ENCODE measurements at places on chromosomes 7 and 10.

- no peak for DNase-seq
Measured at GRCh38 chr7:136523571-136523970, 344.9 kb upstream of the CHRM2 start.

GRCh38 chr10:100970076-100970913, 991 bp downstream of the SEMA4G start:
- DNase-seq = no peak

DNA sequence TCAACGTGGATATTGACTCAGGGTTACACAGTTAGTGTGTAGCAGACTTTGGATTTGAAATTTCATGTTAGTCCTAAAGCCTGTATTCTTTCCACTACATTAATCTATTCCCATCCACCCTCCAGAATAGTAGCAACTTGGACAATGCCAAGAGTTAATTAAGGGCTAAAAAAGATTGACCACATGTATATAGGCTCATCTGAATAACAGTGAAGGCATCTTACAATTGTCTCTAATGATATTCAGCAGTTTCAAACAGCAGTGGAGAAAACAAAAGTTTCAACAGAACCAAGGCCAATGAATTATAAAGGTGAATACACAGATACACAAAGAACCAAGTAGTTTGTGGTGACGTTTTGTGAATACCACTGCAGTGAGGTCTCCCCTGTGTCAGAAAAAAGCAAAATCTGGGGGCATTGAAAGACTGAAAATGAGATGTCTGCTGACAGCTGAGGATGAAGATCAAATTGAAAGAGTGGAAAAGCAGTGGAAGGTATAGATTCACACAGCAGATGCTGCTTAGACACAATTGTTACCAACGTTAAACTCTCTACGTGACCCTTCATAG, 202.8 kb downstream of the SEMA3E start:
- no peak for DNase-seq

DNA sequence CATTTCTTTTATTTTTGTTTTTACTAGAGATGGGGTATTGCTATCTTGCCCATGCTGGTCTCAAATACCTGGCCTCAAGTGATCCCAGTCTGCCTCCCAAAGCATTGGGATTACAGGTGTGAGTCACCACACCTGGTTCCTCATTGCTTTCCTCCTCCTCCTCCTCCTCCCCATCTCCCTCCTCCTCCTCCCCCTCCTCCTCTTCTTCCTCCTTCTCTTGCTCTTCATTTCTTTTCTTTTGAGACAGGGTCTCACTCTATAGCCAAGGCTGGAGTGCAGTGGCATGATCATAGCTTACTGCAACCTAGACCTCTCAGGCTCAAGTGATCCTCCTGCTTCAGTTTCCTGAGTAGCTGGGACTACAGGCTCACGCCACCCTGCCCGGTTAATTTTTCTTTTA, 22.2 kb downstream of the LRRC20 start:
- DNase-seq = no peak

GRCh38 chr7:1103009-1103788, 15.3 kb downstream of the GPER1 start:
- DNase-seq = no peak

DNA sequence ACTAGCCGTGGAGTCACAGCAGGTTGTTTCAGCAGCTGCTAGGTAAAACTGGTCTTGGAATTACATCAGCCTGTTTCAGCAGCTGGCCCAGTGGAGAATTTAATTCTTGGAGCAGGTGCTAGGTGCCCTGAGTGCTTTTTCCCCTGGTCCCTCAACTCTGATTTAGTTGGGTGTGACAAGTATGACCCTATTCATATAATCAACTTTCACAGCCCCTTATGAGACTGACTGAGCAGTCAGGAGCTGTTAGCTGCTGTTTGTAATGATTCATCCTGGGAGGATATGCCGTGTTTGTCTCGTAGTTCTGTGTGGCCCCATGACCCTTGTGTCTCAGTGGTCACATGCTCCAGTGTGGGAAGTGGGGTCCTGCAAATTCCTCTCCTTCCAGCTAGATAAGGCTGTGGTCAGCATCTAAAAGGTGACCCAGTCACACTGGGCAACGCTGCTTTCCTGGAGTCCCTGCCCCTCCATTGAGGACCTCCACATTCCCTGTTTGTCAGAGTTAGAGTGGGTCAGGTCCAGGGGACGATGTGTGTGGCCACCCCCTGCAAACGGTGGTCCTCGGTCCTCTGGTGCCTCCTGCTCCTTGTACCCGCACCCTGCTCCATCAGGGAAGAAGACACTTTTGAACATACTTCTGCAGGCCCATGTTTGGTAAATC, 28.3 kb downstream of the TBATA start:
- no peak for DNase-seq

DNA sequence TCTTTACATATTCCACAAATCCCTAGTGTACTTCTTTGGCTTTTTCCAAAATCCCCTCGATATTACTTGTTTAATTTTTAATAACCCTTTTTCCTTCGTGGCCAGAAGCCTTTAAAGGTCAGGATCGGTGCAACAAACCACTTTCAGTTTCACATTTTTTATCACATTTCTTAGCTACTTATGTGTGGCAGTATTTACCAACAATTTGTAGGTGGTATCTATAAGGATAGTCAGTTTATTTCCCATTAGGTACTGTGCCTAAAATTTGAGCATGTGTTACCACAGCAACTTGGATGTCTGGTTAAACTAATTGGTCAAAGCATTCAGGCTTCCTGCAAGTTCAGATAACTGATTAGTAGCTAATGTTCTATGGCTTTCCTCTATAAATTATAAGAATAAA, 104.9 kb downstream of the CDK14 start:
- DNase-seq = no peak

DNA sequence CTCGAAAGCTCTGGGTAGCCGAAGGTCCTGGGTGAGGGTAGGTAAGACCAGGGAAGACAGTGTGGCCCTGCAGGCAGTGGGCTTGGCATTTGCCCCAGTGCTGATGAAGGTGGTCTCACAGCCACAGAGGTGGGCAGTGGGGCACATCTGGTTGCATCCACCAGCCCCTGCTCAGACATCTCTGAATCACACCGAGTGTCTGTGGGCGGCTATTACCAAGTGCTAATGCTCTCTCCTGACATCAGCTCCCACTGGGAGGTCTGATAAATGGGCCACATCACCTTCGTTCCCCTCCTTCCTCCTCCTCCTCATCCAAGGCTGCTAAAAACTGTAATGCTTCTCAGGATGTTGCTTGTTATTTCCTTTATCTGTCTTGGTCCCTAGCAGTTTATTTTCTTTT, 330.9 kb upstream of the COBL start:
- no peak for DNase-seq

GRCh38 chr7:109821156-109821555, 1251.5 kb downstream of the DNAJB9 start:
- no peak for DNase-seq

DNA sequence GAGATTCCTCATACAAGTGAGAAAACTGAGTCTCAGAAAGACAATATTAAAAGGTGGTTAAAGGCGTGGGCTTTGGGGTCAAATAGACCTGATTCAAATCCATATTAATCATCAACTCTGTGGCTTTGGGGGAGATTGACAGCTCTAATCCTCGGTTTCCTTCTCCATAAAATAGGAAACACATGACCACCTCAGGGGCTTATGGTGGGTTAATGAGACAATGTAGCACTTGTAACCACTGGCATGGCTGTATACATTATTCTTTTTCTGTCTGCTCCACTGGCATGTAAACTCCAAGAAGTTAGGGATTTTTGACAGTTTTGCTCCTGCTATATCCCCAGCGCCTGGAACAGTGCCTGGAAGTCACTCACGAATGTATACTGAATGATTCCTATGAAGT, 120.8 kb upstream of the GAD2 start:
- DNase-seq = no peak

DNA sequence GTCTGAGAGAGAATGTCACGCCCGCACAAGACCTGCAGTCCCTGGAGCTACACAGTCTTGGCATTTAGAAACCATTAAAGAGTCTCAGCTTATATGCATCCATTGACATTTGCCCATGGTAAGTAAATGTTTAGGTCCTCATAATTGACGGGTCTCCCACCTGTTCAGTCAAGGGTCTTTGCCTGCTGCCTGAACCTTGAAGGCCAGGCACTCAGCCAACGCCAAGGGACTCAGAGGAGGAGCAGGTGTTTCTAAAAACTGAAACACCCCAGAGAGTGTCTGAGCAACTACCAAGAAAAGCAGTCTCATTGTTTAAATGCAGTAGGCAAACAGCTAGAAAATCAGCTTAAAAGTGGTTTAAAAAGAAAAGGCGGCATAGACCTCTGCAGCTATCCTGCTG, 264.7 kb upstream of the AKR1E2 start:
- no peak for DNase-seq

- no peak for DNase-seq
Measured at GRCh38 chr7:36219429-36219828, 66.4 kb downstream of the EEPD1 start.

GRCh38 chr7:49775065-49775948, 1.9 kb downstream of the VWC2 start:
- DNase-seq = no peak

DNA sequence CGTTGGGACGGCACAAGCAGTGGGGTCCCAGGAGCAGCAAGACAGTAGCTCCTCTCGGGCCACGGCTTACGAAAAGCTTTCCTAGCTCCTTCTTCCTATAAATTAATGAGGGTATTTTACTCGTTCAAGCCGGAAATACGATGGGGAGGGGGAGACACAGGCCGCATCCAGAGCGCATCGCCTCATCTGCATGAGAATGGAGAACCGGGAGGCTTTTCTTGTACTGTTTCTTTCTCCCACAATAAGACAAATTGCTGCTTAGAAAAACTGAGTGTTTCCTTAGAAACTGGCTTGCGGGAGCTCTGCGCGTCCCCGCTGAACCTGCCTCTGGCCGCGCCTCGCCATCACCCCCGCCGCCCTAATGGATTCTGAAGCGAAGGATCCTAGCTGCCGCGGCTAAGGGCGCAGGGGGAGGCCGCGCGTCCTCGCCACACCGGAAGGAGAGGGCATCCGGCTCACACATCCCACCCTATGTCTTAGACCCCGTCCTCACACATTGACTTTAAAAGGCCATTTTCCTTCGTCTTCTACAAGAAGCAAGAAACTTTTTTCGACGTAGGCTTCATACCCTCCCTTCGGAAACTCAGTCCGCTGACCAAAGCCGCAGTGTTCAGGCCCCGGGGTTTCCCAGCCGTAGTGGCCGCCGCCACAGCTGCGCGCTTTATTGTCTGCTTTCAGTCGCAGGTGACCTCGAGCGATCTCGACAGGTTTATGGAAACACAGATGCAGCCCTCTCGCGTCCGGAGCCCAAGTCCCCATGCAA, 8.8 kb downstream of the NXPH1 start:
- peak; percentile 57 for DNase-seq

Data from NT2/D1 (cell line).